A172 (cell line): ENCODE measurements at places on chromosomes 6 and 20. TPM values are rescaled to one million over a fixed set of nuclear protein-coding genes. Genes with fewer than 3 reads are reported as not detected.

Gene ALDH8A1
- 0.69 and 0.77 TPM in 2 replicates for total RNA-seq

Gene NDRG3
- 49.7 and 54.6 TPM in 2 replicates for total RNA-seq

Gene C4A
- total RNA-seq: 1.2 and 1.6 TPM in 2 replicates

- DNase-seq: no peak
Observed at GRCh38 chr20:7090811-7091210, 323.3 kb downstream of the BMP2 start.

GRCh38 chr20:43983904-43984361 lies 69.3 kb downstream of the TOX2 start:
- no peak for DNase-seq

DNA sequence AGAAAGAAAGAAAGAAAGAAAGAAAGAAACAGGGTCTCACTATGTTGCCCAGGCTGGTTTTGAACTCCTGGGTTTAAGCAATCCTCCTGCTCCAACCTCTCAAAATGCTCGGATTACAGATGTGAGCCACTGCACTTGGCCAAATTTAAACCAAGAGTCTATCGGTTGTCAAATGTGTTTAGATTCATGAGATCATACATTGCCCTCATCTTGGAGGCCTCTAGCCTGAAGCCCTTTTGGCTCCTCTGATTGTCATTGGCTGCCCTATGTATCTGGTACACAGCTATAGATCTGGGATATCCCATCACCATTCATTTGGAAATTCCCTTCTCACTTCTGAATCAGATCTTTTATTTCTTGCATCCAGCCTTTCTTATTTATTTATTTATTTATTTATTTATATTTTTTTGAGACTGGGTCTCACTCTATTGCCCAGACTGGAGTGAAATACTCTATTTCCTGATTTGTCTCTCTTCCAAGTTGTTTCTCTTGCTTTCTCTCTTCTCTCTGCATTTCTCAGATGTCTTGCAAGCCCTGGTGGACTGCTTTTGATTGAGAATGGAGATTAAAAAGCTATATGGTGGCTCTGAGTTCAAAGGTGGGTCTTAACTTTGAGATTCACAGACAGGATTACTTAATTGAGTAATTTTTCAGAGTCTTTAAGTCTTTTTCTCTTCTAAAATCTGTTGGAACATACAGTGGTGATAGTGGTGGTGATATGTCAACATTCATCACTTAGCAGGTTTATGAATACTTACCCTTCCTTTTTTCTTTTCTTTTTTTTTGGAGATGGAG lies 121.9 kb downstream of the GJA1 start:
- DNase-seq: no peak

- DNase-seq: no peak
Observed at GRCh38 chr20:34921436-34921835, 34.2 kb downstream of the GSS start.

DNA sequence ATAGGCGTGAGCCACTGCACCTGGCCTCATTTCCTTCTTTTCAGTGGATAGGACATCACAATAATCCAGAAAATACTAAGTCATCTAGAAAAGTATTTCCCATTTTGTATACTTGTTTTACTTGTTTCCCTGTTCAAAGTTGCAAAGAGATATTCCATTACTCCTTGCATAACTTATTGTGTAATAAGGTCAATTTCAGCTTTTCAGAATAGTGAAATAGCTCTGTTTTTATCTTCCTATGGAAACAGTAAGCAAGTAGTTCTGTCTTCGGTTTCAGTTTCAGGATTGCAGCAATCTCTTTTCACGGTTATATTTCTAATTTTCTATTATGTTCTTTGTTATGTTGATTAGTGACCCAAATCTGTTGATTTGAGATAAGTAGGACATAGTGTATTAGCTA lies 6.0 kb downstream of the STX11 start:
- DNase-seq: no peak

DNA sequence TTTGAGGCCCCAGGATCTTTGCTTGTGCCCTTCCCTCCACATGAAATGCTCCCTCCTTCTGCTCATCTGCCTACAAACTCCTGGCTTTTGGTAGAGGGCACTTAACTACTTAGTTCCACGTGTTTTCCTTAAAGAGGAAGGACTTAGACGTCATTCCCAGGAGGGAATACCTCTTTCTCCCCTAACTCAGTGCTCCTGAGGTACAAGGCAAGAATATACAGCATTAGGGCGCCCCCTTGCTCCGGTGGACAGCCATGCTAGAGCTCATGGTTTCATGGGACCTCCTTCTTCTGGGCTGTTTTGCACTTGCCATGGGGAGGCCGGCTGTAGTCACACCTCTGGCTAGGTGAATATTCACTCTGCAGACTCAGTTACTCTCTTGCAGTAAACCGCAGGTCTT lies 93.8 kb upstream of the LY86 start:
- DNase-seq: no peak

DNA sequence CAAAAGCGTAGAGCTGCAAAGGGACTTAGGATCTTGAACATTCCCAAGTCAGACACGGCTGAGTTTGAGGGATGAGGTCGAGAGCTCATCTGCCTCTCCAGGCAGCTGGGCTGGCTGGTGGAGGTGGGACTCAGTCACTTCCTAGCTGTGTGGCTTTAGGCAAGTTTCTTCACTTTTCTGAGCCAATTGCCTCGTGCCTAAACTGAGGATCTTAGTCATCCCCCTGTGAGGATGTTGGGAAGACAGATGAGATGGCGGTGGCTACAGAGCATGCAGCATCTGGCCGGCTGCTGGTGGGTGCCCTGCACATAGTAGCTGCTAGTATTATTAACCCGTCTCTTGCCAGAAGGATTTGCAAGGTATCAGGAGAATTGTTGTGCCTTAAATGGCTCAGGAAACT lies 27.5 kb downstream of the TFAP2C start:
- no peak for DNase-seq

- DNase-seq: no peak
Observed at GRCh38 chr6:91023529-91023928, 436.7 kb upstream of the MAP3K7 start.
